ENCODE measurements at places on chromosomes 3 and 15. TPM values are rescaled to one million over a fixed set of nuclear protein-coding genes. Genes with fewer than 3 reads are reported as not detected.
A peak's percentile ranks its signal among the peaks of the same experiment; 100 is the strongest.

- no peaks in the 10 kb centered on the region for H3K27me3 ChIP-seq
- no peaks in the 10 kb centered on the region for H3K36me3 ChIP-seq
- DNase-seq, result peak; percentile 100
Observed at GRCh38 chr3:100002599-100003350, 111.5 kb downstream of the FILIP1L start.

GRCh38 chr3:11452885-11453847, 181.0 kb downstream of the ATG7 start:
- H3K4me3 ChIP-seq, result no peak overlapping the region
- no peaks in the 10 kb centered on the region for H3K27me3 ChIP-seq
- DNase-seq, result peak; percentile 93

- no peak for DNase-seq
- no peaks in the 10 kb centered on the region for H3K4me1 ChIP-seq
- H3K27me3 ChIP-seq, result peaks cover 8% of the 10 kb centered on the region
- no peaks in the 10 kb centered on the region for H3K36me3 ChIP-seq
- H3K4me3 ChIP-seq, result no peak overlapping the region
Observed at GRCh38 chr3:43246976-43247375, 39.4 kb upstream of the SNRK start.

DNA sequence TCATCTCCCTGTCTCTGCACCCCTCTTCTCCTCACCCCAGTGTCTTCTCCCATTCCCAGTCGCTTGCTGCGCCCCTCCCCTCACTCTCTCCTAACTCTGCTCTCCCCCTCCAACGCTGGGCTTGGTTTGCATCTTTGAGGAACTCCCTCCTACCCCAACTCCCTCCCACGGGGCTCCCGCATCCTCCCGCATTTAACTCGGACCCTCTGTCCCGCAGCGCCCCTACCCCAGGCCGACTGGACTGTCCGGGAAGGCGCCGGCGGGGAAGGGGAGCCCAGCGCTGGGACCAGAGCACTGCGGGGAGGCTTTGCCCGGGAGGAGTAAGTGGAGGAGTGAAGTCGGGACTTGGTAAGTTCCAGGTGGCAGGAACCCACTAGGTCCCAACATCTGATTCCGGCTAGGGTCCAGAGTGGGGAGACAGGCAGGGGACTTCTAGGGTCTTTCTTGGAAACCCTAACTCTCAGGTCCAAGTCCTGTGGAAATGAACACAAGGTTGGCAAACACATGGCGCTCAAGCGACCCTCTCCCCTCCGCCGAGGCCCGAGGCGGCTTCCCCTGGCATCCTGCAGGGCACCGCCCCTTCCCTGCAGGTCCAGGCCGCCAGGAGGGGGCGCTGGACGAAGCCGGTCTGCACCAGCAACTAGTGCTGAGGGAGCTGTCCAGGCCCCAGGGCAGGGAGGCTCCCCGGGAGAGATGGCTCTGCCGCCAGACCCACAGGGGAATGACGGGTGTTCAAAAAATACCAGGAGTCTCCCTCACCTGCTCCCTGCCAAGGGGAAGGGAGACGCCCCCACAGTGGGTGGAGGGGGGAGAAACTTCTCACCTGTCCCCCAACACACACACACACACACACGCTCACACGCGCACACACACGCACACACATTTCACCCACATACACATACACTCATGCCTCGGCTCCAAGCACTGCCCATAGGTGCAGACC, 53.2 kb downstream of the LHFPL4 start:
- peak; percentile 34 for DNase-seq
- H3K4me3 ChIP-seq, result peak overlapping the region; percentile 6
- H3K27me3 ChIP-seq, result no peaks in the 10 kb centered on the region

- H3K36me3 ChIP-seq, result no peaks in the 10 kb centered on the region
- H3K27me3 ChIP-seq, result no peaks in the 10 kb centered on the region
- H3K4me3 ChIP-seq, result no peak overlapping the region
Observed at GRCh38 chr3:114700637-114701234, 406.9 kb downstream of the TIGIT start.

- H3K27ac ChIP-seq, result no peak overlapping the region
- H3K4me1 ChIP-seq, result peaks cover 4% of the 10 kb centered on the region
- H3K36me3 ChIP-seq, result no peaks in the 10 kb centered on the region
- H3K4me3 ChIP-seq, result no peak overlapping the region
- DNase-seq, result no peak
Observed at GRCh38 chr15:27707257-27707656, 391.9 kb downstream of the OCA2 start.

DNA sequence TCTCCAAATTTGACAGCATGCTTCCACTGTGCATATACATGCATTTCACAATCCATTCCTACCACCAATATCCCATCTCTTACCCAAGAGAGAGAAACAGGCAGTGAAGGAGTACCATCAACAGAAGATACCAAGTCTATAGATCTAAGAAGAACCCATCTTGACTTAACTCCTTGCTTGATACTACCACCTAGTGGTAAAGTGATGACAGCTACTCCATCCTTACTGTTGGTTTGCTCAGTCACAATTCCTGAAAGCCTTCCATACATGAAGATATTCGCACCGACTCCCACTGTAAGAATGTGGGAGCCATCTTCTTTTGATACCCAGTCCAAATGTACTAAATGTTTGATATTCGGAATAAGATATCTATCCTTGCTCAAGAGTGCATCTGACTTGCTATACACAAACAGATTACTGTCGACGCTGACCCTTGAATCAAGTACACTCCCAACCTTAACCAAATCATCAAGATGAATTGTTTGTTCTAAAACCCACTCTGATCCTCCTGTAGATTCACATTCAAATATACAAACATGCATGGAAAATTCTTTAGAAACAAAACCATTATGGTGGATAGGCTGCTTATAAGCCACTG, 123.1 kb downstream of the DMXL2 start:
- peaks cover 6% of the 10 kb centered on the region for H3K4me1 ChIP-seq
- no peaks in the 10 kb centered on the region for H3K36me3 ChIP-seq
- no peak overlapping the region for H3K4me3 ChIP-seq
- no peaks in the 10 kb centered on the region for H3K27me3 ChIP-seq
- H3K27ac ChIP-seq, result no peak overlapping the region

DNA sequence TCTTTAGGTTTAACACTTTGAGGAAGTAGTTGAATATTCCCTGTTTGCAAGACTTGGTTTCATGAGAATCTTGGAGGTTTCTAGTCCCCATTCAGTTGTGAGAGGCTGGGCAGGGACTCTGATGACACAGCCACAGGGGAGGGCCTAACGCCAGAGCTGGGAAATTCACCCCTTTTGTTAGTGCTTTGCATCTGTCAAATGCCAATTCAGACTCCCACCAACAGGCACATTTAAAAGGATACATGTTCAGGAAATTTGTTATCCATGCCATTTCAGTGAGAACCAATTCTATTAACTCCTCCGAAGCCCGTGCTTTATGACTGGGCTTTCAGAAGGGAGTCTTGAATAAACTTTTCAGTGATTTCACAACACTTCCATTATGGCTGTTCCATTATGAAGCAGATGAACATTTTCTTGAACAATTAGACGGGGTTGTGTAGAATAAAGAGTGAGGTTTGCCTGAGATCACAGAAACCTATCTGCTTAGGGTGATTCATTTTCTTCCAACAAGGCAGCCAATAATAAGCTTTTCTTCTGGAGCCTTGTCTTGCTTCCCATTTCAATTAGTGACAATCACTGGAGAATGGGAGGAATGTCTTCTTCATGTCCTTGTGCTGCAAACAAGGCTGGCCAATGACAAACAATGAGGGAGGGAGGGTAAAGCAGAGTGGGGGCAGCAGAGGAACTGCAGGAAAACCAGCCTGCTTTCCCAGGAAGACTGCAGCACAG, 90.6 kb downstream of the SOX14 start:
- DNase-seq, result no peak
- no peaks in the 10 kb centered on the region for H3K27me3 ChIP-seq
- no peaks in the 10 kb centered on the region for H3K4me1 ChIP-seq
- no peak overlapping the region for H3K4me3 ChIP-seq

Gene SPSB4
- 0.94 TPM for total RNA-seq

Gene CLDN11
- 0.70 TPM for total RNA-seq

Gene PXK
- total RNA-seq, result 10.3 TPM

DNA sequence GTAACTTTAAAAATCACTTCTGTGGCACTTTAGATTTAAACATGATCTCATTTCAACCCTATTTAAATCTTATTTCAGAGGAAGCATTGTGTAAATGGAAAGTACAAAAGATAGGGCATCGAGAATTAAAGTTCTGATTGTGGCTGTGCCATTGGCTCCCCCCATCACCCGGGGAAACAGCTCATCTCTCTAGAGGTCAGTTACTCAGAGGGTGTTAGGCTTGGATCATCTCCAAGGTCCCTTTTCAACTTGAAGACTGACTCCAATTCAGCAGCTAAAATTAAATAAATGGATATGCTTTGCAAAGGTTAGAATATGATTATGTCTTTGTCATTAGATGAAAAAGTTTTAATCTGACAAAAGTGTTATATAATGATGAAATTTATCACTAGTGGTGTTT, 20.1 kb downstream of the CADM2 start:
- H3K36me3 ChIP-seq, result no peaks in the 10 kb centered on the region
- no peaks in the 10 kb centered on the region for H3K27me3 ChIP-seq
- no peak overlapping the region for H3K4me3 ChIP-seq
- H3K27ac ChIP-seq, result no peak overlapping the region
- H3K4me1 ChIP-seq, result no peaks in the 10 kb centered on the region
- no peak for DNase-seq

DNA sequence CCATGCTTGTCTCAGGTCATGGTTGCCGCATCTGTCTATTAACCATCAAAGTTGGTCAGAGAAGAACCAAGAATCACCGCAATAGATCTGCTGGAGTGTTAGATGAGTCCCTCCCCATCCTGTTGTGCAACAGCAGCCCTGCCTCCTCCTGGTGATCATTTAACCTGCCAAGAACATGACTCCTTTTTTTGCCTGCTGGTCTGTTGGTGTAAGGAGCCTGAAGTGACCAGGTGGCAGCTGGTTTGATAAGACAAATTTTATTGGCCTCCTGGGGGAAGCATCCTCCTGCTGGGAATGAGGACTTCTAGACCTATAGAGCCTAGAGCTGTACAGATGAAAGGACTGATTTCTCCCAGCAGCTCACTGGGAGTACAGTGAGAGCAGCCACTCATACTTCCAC, 43.5 kb upstream of the RAF1 start:
- DNase-seq, result peak; percentile 13
- H3K27ac ChIP-seq, result no peak overlapping the region
- peaks cover 6% of the 10 kb centered on the region for H3K27me3 ChIP-seq
- peaks cover 8% of the 10 kb centered on the region for H3K4me1 ChIP-seq
- no peaks in the 10 kb centered on the region for H3K36me3 ChIP-seq

GRCh38 chr15:31245135-31245689, 81.4 kb upstream of the KLF13 start:
- peaks cover 5% of the 10 kb centered on the region for H3K27me3 ChIP-seq

DNA sequence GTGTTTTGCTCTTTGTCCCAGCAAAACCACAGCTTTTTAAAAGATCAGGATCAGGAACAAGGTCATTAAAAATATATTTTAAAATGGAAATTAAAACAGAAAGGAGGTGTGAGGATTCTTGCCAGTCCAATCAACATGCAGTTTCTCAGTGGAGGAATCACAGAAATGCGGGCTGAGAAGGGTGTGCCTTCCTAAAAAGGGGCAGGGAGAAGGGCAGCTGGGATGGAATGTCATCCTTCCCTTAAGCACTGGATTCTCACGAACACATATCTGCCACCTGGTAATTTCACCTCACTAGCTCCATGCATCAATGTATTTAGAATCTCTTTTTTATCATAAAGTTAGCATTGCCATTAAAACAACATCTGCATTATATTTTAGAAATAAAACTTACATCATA, 21.4 kb downstream of the ABI3BP start:
- H3K27me3 ChIP-seq, result no peaks in the 10 kb centered on the region
- H3K4me3 ChIP-seq, result no peak overlapping the region
- no peak for DNase-seq
- H3K36me3 ChIP-seq, result no peaks in the 10 kb centered on the region

Gene ACTRT3
- 3.3 TPM for total RNA-seq

- H3K36me3 ChIP-seq, result no peaks in the 10 kb centered on the region
- peaks cover 7% of the 10 kb centered on the region for H3K4me1 ChIP-seq
- H3K4me3 ChIP-seq, result no peak overlapping the region
- no peak for DNase-seq
Observed at GRCh38 chr15:100202309-100202960, 139.3 kb downstream of the ADAMTS17 start.

GRCh38 chr3:24523215-24523614, 28.6 kb upstream of the THRB start:
- H3K4me3 ChIP-seq, result no peak overlapping the region
- H3K4me1 ChIP-seq, result no peaks in the 10 kb centered on the region
- H3K27me3 ChIP-seq, result peaks cover 23% of the 10 kb centered on the region

Gene LINGO1
- total RNA-seq, result 4.5 TPM

Gene VGLL4
- 70.3 TPM for total RNA-seq

- no peak for DNase-seq
- H3K27ac ChIP-seq, result no peak overlapping the region
- H3K36me3 ChIP-seq, result no peaks in the 10 kb centered on the region
- H3K27me3 ChIP-seq, result no peaks in the 10 kb centered on the region
Observed at GRCh38 chr3:44237161-44237560, 4.5 kb upstream of the TOPAZ1 start.

- DNase-seq, result no peak
- H3K27ac ChIP-seq, result no peak overlapping the region
- H3K27me3 ChIP-seq, result no peaks in the 10 kb centered on the region
- H3K36me3 ChIP-seq, result no peaks in the 10 kb centered on the region
- H3K4me1 ChIP-seq, result no peaks in the 10 kb centered on the region
Observed at GRCh38 chr3:11077466-11077865, 76.8 kb upstream of the HRH1 start.

GRCh38 chr3:160755776-160756304, at the start of gene PPM1L:
PPM1L (plus strand) TSS chr3:160756231.
- peak within 1 kb of the TSS; percentile 73 for H3K4me3 ChIP-seq
- H3K27ac ChIP-seq, result peak within 1 kb of the TSS; percentile 74
- peak; percentile 25 for DNase-seq

Gene CELF6
- total RNA-seq, result not detected

GRCh38 chr15:66723826-66724731, 22.0 kb downstream of the SMAD6 start:
- no peaks in the 10 kb centered on the region for H3K36me3 ChIP-seq
- peaks cover 27% of the 10 kb centered on the region for H3K4me1 ChIP-seq
- DNase-seq, result peak; percentile 58
- no peak overlapping the region for H3K4me3 ChIP-seq
- no peaks in the 10 kb centered on the region for H3K27me3 ChIP-seq

GRCh38 chr3:147391781-147392624, 14.3 kb downstream of the ZIC4 start:
- peaks cover 50% of the 10 kb centered on the region for H3K27me3 ChIP-seq
- no peaks in the 10 kb centered on the region for H3K36me3 ChIP-seq
- peak overlapping the region; percentile 69 for H3K27ac ChIP-seq
- peaks cover 28% of the 10 kb centered on the region for H3K4me1 ChIP-seq
- DNase-seq, result no peak
- H3K4me3 ChIP-seq, result peak overlapping the region; percentile 71

- peaks cover 3% of the 10 kb centered on the region for H3K36me3 ChIP-seq
- H3K4me3 ChIP-seq, result no peak overlapping the region
- no peaks in the 10 kb centered on the region for H3K27me3 ChIP-seq
- H3K4me1 ChIP-seq, result peaks cover 7% of the 10 kb centered on the region
- DNase-seq, result no peak
- H3K27ac ChIP-seq, result no peak overlapping the region
Observed at GRCh38 chr3:16498130-16498890, 15.2 kb downstream of the RFTN1 start.

GRCh38 chr3:127158614-127159229, 34.2 kb upstream of the PRR23E start:
- no peak overlapping the region for H3K4me3 ChIP-seq
- no peak overlapping the region for H3K27ac ChIP-seq
- no peak for DNase-seq
- no peaks in the 10 kb centered on the region for H3K36me3 ChIP-seq
- peaks cover 6% of the 10 kb centered on the region for H3K27me3 ChIP-seq
- no peaks in the 10 kb centered on the region for H3K4me1 ChIP-seq

Measured in astrocyte (in vitro differentiated cells and primary cell).